ENCODE measurements at places on chromosomes 13 and 19.

DNA sequence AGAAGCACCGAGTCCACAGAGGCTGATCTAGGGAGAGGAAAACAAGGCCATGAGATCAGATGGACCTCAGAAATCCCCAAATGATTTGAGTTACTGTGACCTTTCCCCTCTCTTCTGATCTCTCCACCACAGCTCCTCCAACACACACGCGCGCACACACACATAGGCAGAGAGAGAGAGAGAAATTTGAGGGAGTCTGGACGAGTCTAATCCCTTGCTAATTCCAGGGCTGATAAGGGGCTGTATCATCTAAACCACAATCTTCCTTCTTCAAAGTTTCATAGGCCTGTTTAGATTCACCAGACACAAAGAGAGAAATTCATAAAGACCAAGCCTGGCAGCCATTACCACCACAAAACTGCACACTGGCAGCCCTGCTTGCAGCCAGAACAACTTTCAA is 8.6 kb downstream of the ZFP82 start:
- DNase-seq = no peak

- no peak for DNase-seq
These were observed 1730.1 kb downstream of the SLITRK5 start for GRCh38 chr13:89401264-89401675.

DNA sequence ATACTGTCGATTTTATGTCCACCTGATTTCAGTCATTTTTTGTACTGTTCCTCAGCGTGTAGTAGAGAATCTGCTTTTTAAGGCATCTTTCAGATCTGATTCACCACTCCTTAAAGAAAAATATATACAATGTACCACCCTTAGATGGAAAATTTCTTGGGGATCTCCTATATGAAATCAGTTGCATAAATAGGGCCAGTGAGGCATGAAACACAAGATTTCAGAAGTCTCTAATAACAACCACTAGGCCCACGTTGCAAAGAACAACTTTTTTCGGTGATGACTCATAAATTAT is 1.4 kb downstream of the USP12 start:
- no peak for DNase-seq

DNA sequence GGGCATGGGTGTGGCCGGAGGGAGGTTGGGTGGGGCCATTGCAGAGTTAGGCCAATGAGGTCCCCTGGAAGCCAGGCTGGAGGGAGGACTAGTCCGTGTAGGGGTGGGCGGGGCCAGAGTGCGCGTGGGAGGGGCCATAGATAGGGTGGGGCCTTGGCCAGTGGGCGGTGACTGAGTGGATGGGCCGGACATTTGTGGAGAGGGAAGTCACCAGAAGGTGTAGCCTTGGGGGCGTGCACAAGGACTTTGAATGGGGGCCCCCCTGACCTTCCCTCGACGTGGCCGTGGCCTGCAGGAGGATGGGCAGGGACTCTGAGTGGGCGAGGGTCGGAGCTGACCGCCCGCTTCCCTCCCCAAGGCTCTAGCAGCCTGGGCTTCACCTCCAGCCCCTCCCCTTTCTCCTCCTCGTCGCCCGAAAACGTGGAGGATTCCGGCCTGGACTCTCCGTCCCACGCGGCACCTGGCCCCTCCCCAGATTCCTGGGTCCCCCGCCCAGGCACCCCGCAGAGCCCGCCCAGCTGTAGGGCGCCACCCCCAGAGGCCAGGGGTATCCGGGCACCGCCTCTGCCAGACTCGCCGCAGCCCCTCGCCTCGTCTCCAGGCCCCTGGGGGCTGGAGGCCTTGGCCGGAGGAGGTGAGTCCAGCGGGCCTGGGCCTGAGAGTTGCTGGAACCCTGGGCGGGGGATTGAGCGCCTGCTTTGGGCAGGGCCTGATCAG is 16.5 kb upstream of the B3GNT3 start:
- no peak for DNase-seq

GRCh38 chr13:35179494-35179893 is 237.4 kb downstream of the NBEA start:
- DNase-seq = no peak

GRCh38 chr19:52258426-52258825 is 11.0 kb upstream of the ZNF766 start:
- no peak for DNase-seq

GRCh38 chr19:35291259-35291658 is 702 bp upstream of the MAG start:
- DNase-seq = no peak
